ENCODE measurements at places on chromosomes 16 and 17.

- peak; percentile 56 for DNase-seq
Measured at GRCh38 chr17:49851387-49852291, 3.8 kb upstream of the TAC4 start.

DNA sequence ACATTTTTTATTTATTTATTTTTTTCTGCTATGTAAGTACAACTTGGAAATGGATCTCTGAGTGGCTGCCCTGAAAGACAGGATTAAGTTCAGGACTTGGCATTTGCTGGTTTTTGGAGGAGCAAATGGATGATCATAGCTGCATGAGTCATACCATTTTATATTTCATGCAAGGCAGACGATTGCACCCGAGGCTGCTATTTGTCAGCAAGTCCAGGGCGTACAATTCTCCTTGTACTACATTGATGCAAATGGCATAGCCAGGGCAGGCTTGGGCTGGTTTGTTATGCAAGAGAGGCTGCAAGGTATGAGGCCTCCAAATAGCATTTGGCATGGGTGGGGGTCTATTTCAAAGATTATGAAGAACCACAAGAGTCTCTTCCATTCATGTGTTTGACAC lies 81.2 kb upstream of the CACNG3 start:
- DNase-seq, result no peak

DNA sequence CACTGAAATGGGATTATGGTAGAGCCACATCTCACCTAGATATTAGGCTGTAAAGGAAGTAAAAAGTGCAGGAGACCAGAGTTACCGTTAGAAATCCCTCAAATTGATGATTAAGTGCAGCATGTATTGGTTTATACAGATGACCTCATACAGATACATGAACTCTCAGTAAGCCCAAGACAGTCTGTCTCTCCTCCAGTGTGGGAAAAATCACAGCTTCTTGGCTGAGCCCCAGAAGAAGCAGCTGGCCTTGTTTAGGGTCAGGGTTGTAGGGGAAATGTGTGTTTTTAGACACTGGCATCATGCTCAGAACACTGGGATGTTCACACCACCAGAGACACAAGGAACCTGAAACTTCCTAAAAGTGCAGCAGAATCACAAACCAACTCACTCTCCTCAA lies 135.9 kb downstream of the KATNIP start:
- no peak for DNase-seq

GRCh38 chr16:82111944-82112343 lies 58.1 kb downstream of the MPHOSPH6 start:
- no peak for DNase-seq

GRCh38 chr17:79574108-79574507 lies 36.7 kb downstream of the RBFOX3 start:
- no peak for DNase-seq

DNA sequence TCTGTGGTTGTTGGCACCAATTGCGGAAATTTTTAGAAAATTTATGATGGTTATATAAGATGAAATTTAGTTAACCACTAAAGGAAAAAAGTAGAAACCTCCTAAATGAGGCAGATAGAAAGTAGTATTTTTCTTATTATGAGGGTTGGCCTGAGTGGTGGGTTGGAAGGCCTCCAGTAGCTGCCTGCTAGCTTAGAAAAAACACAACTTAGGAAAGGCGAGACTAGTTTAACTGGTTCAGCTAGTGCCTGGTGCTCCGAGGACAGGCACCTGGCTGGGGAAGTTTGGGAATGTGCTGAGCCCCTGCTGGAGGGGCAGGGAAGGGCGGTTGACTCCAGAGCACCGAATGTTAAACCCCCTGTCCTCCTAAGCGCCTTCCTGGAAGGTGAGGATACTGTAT lies 19.9 kb downstream of the LDHD start:
- DNase-seq, result no peak

GRCh38 chr17:16962804-16963203 lies 9.1 kb downstream of the TNFRSF13B start:
- no peak for DNase-seq

GRCh38 chr16:4272114-4272956 lies 488 bp downstream of the TFAP4 start:
- DNase-seq, result peak; percentile 65

GRCh38 chr16:11106726-11107125 lies 149.3 kb downstream of the SOCS1 start:
- no peak for DNase-seq

DNA sequence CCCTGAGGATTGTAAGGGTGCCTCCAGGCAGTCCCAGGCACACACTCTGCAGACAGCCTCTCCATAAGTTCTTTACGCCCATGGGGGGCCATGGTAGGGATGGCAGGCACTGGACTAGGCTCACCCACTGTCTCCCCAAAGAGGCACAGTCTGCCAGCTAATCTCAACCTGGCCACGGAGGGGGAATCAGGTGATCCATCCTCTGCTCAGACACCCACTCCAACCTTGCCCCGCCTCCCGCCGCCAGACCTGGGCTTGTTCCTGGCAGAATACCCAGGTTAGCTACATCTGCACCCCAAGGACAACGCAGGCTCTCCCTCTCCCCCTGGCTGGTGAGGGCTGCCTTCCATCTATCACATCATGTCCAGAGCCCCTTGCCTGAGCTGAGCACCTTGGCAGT lies 1.2 kb downstream of the NLGN2 start:
- DNase-seq, result no peak

- peak; percentile 81 for DNase-seq
Measured at GRCh38 chr17:83200231-83200699, 120.9 kb downstream of the METRNL start.

DNA sequence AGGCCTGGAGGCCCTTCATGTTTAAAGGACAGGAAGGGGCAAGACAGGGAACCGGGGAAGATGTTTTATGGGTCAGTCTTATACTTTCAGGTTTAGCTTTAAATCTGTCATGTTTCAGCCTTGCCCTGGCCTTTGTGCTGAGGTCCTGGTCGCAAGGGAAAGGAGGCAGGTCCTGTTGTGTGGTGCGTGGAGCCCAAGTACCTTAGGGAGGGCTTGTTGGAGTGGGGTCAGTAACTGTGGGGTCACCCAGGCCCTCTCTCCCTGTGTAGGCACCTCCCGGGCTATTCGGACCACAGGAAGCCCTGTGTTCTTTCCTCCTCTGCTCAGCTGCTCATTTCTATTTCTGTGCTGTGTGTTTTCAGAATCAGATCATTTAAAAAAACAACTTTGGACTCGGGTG lies 42.7 kb downstream of the MPRIP start:
- no peak for DNase-seq

Measured in CD8-positive, alpha-beta memory T cell (primary cell).